Dorsolateral prefrontal cortex (tissue), 122 donors: ENCODE measurements at places on chromosomes 2 and 18. TPM values are rescaled to one million over a fixed set of nuclear protein-coding genes. Genes with fewer than 3 reads are reported as not detected.

RAB27B gene
- 29.0 TPM for total RNA-seq

IL1F10 gene
- not detected for total RNA-seq

ATP6V1B1 gene
- total RNA-seq: not detected

ZNF396 gene
- 2.8 TPM for total RNA-seq

TUBB8B gene
- not detected for total RNA-seq

ACADL gene
- 2.4 TPM for total RNA-seq

WDR75 gene
- 34.8 TPM for total RNA-seq

ERMN gene
- 58.4 TPM for total RNA-seq

GMPPA gene
- total RNA-seq: 26.2 TPM

TMEM169 gene
- total RNA-seq: 4.0 TPM

RNF144A gene
- total RNA-seq: 88.2 TPM

DNA sequence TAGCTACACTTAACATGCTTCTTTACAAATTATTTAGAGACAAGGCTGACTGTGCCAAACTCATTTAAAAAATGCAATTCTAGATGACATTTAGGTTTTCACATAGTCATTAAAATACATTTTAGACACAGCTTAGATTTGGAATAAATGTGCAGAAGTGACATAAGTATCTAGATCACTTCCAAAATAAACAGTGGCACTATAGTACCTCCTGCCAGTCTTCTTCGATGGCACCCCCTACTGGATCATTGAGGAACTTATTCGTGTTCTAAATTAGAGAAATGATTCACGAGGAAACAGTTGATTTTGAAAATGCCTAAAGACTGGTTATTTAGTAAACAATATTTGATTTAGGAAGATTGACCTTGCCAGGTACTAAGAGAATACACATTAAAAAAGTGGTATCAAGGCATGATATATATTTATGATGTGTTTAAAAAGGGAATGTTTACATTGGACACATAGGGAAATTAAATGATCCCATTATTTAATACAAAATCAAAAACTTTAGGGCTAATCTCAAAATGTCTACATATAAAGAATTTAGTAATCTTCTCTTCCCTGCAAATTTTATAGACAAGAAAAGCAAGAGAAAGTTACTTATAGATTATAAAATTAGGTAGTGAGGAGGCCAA lies 323.9 kb downstream of the XIRP2 start:
- no peak for DNase-seq

DNA sequence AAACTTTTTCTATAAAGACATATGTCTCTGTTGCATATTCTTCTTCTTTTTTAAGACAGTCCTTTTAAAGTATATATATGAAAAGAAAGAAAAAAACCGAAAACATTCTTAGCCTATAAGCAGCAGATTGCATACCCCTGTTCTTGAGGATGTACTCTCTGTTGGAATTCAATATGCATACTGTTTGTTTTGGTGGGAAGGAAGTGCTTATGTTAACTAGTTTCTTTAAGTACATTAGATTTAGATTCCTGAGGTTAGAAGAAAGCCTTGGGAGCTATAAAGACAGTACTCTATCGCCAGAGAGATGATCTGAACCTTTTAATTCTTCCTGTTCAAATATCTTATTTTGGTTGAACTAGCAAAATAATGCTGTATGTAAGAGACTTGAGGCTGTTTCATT lies 46.8 kb upstream of the TBR1 start:
- DNase-seq: no peak

DNA sequence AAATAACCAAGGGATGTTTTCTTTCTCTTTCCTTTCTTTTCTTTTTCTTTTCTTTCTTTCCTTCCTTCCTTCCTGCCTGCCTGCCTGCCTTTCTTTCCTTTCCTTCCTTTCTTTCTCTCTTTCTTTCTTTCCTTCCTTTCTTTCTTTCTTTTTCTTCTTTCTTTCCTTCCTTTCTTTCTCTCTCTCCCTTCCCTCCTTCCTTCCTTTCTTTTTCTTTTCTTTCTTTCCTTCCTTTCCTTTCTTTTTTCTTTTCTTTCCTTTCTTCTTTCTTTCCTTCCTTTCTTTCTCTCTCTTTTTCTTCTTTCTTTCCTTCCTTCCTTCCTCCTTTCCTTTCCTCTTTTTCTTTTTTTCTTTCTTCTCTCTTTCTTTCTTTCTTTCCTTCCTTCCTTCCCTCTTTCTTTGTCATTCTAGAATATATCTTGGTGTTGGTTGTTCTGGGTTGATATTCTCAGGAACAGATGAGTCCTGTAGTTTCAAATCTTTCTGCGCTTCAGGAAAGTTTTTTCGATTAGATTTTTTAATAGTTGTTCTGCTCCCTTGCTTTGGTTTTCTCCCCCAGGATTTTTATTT lies 101.5 kb upstream of the FBXO11 start:
- DNase-seq: no peak

DNA sequence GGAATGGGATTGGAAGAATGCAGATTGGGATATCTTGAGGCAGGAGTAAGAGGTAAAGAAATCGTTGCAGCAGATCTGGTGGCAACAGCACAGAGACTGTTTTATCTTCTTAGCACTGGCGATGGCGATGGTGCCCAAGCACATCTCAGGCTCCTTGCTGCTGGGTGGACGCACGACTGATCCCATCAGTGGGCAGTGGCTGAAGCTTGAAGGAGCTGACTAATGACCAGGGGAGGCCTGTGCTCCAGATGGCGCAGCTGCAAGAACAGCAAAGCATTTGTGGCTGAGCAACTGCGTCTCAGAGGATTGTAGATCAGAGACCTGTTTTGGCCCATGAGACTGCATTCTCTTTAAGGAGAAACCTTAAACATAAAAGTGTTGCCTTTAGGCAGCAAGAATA lies 54.6 kb downstream of the GALR1 start:
- DNase-seq: no peak

DNA sequence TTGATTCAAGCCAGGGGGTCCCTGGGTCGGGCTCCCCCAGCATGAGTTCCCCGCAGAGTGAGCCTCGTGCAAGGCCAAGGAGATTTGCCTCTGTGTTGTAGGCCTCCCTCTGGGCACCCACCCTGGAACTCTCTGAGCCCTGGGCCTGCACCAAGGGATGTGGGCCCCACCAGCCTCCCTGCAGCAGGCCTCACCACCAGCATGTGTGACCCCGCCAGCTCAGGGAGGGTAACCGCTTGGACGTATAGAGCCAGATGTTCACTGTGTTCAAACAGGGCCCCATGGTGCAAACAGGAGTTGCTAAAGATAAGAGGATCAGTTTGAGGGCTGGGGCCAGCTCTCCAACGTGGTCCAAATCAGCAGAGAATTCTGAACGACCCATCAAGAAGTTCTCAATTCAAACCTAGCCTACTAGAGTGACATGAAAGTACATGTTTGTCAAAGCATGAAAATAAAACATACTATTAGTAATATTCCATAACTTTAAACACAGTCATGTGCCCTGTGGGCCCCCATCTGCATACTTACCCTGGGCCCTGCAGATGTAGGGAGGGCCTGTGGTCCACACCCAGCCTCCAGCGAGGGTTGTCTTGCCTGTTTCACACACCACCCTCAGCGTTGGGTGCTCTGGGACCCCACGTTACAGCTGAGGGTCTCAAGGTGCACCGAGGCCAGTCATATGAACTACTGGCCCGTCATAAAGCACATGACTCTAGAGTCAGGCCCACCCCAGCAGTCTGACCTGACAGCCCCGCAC lies 5.5 kb upstream of the TUBB6 start:
- DNase-seq: no peak

GRCh38 chr2:236744281-236744705 lies 174.7 kb downstream of the ACKR3 start:
- DNase-seq: no peak

GRCh38 chr2:60840880-60841279 lies 40.5 kb upstream of the REL start:
- DNase-seq: no peak

GRCh38 chr18:9454061-9454703 lies 21.1 kb upstream of the RALBP1 start:
- DNase-seq: no peak

- no peak for DNase-seq
Observed at GRCh38 chr2:217916504-217917254, 86.1 kb downstream of the TNS1 start.

- no peak for DNase-seq
Observed at GRCh38 chr2:70471129-70471528, 82.5 kb downstream of the TGFA start.

GRCh38 chr2:42303252-42303651 lies 57.8 kb downstream of the COX7A2L start:
- no peak for DNase-seq

DNA sequence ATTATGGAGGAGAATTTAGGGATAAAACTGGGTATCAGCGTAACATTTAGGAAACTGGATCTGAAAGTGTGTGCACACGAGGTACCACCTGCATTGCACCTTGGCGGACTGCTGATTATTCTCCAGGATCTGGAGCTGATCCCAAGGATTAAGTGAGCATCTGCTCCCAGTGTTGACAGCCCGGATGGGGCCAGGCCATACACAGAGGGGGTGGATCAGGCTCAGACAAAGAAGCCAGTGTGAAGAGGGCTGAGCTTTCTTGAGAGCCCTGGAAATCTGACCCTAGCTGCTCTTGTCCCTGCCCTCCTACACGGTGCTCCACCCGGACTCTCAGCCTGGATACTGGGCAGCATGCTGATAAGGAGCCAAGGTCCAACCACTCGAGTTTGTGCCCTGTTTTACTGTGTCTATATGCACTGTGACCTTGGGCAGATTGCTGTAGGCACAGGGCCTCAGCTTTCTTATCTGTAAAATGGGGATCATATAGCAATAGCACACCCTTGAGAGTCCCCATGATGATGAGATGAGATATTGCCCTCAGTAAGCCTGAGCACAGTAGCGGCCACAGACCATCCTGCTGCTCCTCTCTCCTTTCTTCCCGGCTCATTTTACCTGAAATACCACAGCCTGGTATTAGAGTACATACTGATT lies 396.8 kb upstream of the CELF4 start:
- DNase-seq: no peak

DNA sequence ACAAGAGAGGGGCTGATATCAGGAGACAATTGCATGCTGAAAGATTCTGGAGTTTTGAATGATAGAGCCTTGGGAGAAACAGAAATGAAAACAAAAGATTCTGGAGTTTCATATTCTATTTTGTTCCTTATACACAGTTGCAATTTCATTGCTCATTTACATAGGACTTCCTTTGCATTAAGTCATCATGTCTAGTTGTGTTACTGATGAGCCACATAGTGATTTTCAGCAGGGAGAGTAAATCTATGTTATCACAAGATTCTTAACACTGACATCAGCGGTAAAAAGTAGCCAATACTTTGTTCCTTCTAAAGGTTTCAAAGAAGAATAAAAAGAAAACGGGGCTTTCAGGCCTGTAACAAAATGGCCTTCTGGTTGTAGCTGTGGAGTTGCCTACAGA lies 7.1 kb downstream of the ADAM17 start:
- DNase-seq: no peak

DNA sequence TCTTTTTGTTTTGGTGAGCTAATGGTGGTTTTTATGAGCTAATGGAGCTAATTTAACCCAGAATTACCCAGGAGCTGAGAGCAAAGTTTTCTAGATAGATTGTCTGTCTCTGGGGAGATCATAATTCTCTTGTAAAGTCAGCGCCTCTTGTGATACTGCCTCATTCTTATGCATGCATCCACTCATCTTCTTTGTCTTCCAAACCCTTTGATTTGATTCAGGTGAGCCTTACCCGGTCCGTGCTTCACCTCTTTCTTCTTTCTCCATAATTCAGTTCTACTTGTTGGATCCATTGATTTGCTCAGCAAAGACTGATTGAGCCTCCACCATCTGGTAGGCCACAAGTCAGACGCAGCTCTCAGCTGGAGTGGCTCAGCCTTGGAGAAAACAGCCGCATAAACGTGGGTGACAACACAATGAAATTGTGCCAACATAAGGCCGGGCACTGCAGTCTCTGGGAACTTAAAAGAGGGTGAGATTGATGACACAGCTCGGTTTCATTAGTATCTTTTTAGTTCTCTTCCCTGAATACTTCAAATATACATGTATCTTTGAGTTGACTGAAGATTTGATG lies 158.5 kb upstream of the SH3BP4 start:
- DNase-seq: no peak

- no peak for DNase-seq
Observed at GRCh38 chr2:186459009-186459408, 27.1 kb upstream of the ZC3H15 start.

GRCh38 chr2:226295123-226295522 lies 504.5 kb downstream of the IRS1 start:
- no peak for DNase-seq

GRCh38 chr2:187862715-187863114 lies 308.5 kb upstream of the TFPI start:
- DNase-seq: no peak

GRCh38 chr2:39408351-39409136 lies 28.5 kb downstream of the MAP4K3 start:
- DNase-seq: no peak

- DNase-seq: no peak
Observed at GRCh38 chr2:82256288-82256687, 1951.7 kb upstream of the LRRTM1 start.

DNA sequence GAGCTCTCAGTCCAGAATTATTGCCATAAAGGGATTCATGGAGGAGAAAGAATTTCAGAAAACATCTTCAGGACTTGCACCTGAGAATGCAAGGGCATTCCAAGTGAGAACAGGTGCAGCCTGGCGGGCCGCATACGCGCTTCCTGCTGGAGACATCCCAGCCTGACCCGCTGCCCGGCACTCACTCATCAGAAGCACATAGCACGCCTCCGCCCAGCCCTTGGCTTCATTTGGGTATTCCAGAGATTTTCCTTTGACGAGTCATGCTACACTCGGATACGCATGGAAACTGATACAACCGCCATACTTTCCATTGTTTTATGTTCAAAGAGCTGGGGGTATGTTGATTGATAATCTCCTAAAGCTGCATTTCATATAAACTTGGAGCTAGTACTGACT lies 228.0 kb upstream of the ID2 start:
- DNase-seq: no peak

GRCh38 chr2:199446996-199447576 lies 10.7 kb downstream of the SATB2 start:
- no peak for DNase-seq

DNA sequence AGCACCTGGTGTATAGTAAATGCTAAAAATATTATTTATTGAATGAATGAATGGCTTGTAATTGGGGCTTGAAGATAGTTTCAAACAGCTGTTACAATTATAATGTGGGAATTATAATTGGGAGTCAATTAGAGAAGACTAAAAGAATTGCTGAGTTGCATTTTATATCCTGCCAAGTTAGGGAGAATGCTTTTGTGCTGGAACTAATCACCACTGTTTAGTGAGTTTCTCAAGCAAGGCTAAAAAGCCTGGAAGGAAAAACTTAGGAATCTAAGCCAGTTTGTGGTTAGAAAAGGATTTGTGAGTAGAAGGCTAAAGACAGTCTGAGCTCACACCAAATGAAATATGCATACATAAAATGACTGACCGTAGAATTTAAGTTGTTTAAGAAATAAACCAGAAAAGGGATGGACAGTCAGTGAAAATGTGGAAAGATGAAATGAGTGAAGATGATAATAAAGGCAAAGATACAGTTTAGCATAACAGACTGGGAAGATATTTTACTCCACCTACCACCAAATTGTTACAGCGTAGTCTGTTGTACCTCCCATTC lies 647.7 kb upstream of the FSHR start:
- no peak for DNase-seq

GRCh38 chr2:171072164-171072563 lies 88.5 kb downstream of the TLK1 start:
- no peak for DNase-seq
